ENCODE measurements at places on chromosomes 12 and 14. TPM values are rescaled to one million over a fixed set of nuclear protein-coding genes. Genes with fewer than 3 reads are reported as not detected.

GRCh38 chr12:44972746-44973421, 78.0 kb downstream of the DBX2 start:
- H3K27ac ChIP-seq: no peak overlapping the region
- peaks cover 80% of the 10 kb centered on the region for H3K27me3 ChIP-seq
- H3K4me3 ChIP-seq: no peak overlapping the region
- peak; percentile 39 for DNase-seq
- no peaks in the 10 kb centered on the region for H3K4me1 ChIP-seq
- H3K36me3 ChIP-seq: no peaks in the 10 kb centered on the region

- peaks cover 16% of the 10 kb centered on the region for H3K27me3 ChIP-seq
- DNase-seq: peak; percentile 79
Measured at GRCh38 chr12:109428037-109428629, 49.0 kb downstream of the KCTD10 start.

DNA sequence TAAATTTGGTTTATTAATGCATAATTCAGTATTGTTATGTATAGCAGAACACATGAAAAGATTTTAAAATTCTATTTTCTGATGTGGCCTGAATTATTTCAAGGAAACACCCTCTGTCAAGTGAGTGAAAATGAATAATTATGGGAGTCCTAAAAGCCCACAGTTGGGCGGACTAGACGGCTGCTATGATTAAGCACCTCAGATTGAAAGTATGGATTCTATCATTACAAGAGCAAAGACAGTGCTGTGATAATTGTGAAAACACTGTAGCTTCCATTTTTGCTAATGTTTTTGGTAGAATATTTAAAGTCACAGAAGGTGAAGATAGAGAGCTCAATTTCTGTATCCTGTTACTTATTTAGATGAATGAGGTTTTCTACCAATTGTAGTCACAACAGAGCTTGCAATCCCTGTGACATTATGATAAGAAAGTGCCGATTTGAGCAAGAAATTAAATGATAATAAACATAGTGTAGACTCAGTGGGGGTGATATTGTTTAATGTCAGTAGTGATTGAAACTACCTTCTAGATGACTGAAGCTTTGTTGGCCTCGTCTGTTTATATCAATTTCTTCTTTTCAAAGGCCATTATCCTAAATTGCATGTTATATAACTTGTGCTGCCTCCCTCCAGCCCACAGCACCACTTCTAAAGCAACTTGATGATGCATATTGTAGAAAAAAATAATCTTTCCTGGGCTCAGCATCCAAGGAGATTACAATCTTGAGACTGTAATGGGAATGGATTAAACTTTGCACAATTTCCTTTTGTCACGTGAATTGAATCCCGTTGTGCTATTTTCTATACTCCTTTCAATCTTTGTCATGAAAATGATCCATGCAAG, 359.8 kb downstream of the BTG1 start:
- H3K27me3 ChIP-seq: no peaks in the 10 kb centered on the region
- H3K27ac ChIP-seq: no peak overlapping the region
- H3K36me3 ChIP-seq: peaks cover 7% of the 10 kb centered on the region
- DNase-seq: no peak

DNA sequence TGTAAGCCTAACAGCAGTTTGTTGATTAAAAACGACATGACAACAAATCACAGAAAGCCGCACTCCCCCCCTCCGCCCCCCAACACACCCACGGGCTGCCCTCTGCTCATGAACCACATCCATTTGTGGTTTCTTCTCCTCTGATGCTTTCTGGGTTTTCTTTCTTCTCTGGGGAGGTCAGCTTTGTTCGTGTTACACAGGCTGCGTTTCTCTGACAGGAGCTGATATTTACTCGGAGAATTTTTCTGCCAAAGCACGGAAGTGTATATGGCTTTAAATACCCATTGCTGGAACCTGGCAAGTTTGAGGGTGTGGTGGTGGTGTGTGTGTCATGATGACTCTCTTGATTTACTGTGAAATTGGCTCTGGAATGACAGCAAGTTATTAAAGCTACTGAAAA, 883.7 kb upstream of the TMEM132C start:
- H3K4me1 ChIP-seq: peaks cover 12% of the 10 kb centered on the region
- DNase-seq: peak; percentile 57
- no peak overlapping the region for H3K4me3 ChIP-seq
- no peaks in the 10 kb centered on the region for H3K27me3 ChIP-seq

DNA sequence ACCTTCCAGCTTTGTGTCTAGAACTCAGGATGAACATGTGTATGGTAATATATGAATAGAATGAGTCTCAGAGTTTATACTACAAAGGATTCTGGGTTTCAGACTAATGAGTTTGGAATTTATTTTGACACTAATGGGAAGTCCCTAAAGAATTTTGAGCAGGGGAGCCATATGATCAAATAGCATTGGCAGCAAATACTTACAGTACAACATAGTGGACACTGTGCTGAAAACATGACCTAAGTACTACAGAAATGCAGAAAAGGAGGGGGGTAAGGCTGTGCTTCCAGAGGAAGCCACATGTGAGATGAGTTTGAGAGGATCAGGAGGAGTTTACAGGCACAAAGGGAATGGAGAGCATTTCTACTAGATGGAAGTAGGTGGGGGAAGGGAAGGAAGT, 225.8 kb downstream of the C12orf42 start:
- no peak overlapping the region for H3K4me3 ChIP-seq
- DNase-seq: no peak
- no peaks in the 10 kb centered on the region for H3K36me3 ChIP-seq
- no peak overlapping the region for H3K27ac ChIP-seq
- peaks cover 33% of the 10 kb centered on the region for H3K27me3 ChIP-seq

The CD69 gene
- not detected for total RNA-seq

The COCH gene
- 0.23 TPM for total RNA-seq

The PIP4K2C gene
- 32.0 TPM for total RNA-seq

GRCh38 chr14:43042408-43042807, 1435.7 kb downstream of the LRFN5 start:
- no peaks in the 10 kb centered on the region for H3K4me1 ChIP-seq
- no peak overlapping the region for H3K4me3 ChIP-seq
- H3K27ac ChIP-seq: no peak overlapping the region
- no peaks in the 10 kb centered on the region for H3K36me3 ChIP-seq
- DNase-seq: no peak

DNA sequence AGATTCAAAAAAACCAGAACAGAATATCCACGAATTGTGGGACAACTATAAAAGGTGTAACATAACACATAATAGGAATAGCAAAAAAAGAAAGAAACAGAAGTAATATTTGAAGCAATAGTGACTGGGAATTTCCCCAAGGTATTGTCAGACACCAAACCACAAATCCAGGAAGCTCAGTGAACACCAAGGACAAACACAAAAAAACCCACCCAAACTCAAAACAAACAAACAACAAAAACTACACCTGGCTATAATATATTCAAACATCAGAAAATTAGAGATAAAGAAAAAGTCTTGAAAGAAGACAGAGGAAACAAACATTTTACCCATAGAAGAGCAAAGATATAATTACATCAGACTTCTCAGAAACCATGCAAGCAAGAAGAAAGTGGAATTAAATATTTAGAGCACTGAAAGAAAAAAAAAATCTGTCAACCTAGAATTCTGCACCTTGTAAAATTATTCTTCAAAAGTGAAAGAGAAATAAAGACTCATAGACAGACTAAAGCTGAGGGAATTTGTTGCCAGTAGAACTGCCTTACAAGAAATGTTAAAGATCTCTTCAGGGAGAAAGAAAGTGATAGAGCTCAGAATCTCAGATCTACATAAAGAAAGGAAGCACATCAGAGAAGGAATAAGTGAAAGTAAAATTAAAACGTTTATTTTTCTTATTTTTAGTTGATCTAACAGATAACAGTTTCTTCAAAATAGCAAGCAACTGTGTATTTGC, 12.1 kb upstream of the HMGA2 start:
- no peaks in the 10 kb centered on the region for H3K36me3 ChIP-seq
- peaks cover 23% of the 10 kb centered on the region for H3K4me1 ChIP-seq
- H3K27me3 ChIP-seq: no peaks in the 10 kb centered on the region
- H3K4me3 ChIP-seq: peak overlapping the region; percentile 17

DNA sequence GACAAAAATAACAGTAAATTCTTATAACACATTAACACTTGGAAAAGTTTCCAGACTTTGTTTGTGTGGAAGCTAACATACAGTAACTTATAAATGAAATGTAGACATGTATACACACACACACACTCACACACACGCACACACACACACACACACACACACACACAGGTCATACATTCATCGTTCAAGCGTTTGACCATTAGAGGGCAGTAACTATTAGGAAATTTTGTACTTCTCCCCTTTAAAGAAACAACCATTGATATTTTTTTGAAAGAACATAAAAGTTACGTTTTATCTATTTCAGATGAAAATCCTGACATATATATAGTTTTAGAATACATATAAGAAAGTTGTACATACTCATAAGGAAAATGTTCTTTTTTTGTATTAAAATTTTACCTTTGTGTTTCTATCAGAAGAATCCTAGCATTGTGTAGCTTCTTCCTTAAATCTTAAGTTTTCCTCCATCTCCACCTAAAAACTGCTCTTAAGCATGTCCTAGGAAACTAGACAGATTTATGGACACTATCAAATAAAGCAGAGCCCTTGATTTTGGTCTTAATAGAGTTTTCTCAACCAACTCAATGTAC, 29.0 kb downstream of the PTPRQ start:
- peak; percentile 60 for DNase-seq
- H3K27ac ChIP-seq: no peak overlapping the region
- no peaks in the 10 kb centered on the region for H3K4me1 ChIP-seq
- H3K27me3 ChIP-seq: no peaks in the 10 kb centered on the region
- H3K36me3 ChIP-seq: no peaks in the 10 kb centered on the region

DNA sequence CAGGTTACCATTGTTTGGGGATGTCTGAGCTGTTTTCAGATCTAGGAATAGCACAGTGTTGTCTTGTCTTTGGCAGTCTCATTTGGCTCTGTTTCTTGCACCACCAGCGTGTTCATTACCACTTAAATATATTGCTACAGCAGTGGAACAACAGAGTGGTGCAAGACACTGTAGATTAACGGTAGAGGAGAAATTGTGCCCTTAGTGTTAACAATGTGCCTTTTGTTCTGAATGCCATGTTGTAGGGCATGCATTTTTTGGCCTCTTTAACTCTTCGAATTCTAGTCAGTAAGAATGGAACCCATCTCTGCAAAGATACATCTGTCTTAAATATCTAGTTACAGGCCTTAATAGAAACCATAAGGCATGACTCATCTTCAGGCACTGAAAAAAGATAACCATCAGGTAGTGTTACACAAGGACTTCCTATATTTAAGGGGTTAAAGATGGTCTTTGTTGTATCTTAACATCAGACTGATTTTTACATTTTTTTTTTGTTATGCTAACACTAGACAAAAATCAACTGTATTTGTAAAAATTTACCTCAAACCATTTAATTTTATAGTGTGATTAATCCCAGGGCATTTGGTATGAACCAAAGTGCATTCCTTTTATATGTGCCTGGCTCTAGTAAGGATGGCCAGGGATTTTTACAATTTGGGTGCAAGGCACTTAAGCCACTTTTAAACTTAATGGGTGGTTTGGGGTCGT, 12.9 kb downstream of the DYRK2 start:
- no peaks in the 10 kb centered on the region for H3K27me3 ChIP-seq
- H3K36me3 ChIP-seq: peaks cover 28% of the 10 kb centered on the region
- H3K27ac ChIP-seq: no peak overlapping the region
- no peak overlapping the region for H3K4me3 ChIP-seq
- peak; percentile 21 for DNase-seq

DNA sequence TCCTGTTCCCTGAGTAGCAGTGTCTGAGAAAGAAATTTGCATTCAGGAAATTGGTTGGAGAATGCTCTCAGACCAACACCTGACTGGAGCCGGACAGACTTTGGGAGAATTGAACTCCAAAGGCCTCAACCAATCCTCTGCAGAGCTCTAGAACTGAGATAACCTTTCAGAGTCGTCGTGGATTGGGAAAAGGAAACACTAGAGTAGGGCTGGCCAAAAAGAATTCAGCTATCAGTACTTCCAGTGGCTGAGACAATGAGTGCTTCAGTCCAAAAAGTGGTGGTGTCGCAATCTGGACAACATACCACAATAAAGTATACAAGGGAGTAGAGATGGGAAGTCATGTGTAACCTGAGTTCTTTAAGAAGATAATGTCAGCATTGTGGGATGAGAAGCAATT, 377.1 kb downstream of the SLC16A7 start:
- no peaks in the 10 kb centered on the region for H3K27me3 ChIP-seq
- no peak overlapping the region for H3K4me3 ChIP-seq
- no peaks in the 10 kb centered on the region for H3K36me3 ChIP-seq

DNA sequence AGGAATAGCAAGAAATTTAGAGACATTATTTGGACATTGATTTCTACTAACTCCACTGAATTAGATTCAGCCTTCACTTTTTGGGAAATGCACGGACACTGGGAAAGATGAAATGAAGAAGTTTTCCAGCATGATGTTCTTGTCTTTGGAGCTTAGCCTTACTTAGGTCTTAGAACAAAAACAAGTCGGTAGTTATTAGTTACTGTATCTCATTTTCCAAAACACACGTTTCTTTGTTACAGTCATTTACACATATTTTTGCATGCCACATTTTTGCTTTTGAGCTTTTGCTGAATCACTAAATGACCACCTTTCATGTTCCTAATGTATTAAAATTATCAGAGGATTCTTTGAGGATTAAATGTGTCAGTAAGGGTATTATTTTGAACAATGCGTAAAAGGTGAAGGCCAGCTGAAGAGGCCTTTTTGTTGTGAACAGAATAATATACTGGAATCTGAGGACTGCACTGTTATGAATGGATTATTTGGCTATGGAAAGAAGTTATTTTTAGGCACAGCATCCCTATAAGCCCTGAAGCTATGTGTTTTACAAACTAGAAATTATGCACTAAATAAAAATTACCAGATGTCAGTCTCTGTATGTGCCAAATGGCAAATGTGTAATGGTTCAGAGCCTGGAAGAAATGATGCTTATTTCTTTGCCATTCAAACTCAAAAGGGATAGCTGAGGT, 138.2 kb downstream of the SRGAP1 start:
- H3K4me3 ChIP-seq: no peak overlapping the region
- peaks cover 11% of the 10 kb centered on the region for H3K4me1 ChIP-seq
- H3K27ac ChIP-seq: no peak overlapping the region
- H3K36me3 ChIP-seq: peaks cover 31% of the 10 kb centered on the region
- DNase-seq: no peak

DNA sequence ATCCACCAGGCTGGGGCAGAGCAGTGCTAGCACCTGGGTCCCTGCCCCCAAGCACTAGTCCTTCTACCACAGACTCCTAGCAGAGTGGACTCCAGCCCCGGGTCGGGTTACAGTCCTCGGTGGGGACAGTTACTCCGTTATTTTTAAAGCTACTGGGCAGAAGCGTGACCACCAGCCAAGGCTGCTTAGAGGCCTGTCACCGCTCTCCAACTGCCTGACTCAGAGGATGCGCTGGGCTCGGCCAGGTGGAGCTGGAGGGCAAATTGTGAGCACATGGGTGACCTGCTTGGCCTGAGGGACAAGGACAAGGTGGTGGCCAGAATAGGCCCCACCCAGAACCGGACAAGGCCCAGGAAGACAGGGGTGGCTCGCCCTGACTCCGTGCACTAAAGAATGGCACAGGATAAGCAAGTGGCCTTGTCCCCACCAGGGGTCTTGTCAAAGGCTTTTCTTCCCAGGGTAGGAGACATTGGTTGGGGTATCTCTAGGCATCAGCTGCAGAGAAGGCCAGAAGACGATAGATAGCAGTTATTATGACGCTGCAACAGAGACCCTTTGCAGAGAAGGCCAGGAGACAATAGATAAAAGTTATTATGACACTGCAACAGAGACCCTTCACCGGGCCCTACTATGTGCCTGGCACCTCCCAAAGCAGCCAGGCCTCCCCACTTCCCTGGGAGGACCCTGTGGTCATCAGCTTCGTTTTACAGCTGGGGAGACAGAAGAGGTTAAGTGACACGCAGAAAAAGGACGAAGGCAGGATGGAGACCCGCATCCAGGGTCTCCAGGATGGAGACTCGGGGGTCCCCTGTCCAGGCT, 1.6 kb downstream of the ABCB9 start:
- H3K27me3 ChIP-seq: no peaks in the 10 kb centered on the region
- H3K4me1 ChIP-seq: no peaks in the 10 kb centered on the region
- H3K4me3 ChIP-seq: peak overlapping the region; percentile 59
- H3K36me3 ChIP-seq: no peaks in the 10 kb centered on the region

Data from MCF 10A (cell line).